ENCODE measurements at places on chromosomes 5 and 9.

DNA sequence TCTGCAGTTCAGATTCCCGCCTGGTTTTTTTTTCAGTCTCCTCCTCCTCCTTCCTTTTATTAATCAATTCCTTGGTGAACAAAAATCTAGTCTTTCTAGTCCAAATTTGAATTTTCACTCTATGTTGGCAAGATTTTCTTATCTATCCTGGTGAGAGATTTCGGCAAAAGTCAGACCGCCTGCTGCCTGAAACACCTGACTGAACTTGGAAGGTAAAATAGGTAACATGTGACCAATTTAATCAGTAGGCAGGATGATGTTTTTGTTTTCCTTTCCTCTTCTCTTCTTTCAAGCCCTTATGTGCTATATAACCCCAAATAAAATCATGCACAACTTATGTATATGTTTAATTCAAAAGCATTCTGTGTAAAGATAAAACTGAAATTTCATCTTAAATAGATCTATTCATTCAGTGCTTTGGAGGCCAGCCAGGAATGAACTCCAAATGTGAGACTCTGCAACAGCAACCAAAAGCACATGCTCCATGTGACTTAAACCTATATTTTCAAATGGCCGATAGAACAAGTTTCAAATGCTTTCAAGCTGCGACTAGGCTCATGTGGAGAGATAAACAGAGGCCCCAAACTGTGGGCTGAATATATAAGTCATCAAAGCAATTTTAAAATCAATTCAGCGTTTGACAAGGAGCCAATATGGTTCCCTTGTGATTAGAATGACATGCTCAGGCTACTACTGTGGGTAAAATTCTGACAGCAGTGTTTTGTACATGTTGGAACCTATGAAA lies 100.4 kb upstream of the SEMA6A start:
- DNase-seq, result no peak

DNA sequence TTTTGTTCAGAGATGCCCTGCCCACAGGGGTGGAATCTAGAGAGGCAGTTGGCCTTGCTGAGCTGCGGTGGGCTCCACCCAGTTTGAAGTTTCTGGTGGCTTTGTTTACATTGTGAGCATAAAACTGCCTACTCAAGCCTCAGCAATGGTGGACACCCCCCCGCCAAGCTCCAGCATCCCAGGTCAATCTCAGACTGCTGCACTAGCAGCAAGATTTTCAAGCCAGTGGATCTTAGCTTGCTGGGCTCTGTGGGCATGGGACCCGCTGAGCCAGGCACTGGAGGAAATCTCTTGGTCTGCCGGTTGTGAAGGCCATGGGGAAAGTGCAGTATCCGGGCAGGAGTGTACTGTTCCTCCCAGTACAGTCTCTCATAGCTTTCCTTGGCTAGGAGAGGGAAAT lies 55.5 kb downstream of the MINAR2 start:
- DNase-seq, result no peak

DNA sequence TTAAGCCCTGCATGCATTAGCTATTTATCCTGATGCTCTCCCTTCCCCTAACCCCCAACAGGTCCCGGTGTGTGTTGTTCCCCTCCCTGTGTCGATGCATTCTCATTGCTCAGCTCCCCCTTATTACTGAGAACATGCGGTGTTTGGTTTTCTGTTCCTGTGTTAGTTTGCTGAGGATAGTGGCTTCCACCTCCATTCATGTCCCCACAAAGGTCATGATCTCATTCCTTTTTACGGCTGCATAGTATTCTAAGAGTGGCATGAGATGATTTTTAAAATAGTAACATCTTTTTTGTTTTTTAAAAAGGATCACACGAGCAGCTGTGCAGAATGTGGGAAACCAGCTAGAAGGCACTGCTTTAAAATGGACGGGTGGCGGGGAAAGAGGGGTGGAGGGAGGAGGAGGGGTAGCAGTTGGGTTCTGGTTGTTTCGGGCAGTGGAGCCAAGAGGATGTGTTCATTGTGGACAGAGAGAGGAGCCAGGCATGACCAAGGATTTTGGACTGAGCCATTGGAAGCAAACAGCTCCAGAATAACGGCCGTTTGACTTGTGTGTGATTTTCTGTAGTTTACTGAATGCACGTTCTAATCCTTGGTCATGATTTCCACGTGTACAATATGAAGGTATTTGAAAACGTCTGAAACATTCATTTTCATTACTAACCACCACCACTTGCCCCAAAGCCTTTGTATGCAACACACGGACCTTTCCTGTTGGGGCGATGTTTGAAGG lies 1.7 kb upstream of the TENT4A start:
- DNase-seq, result no peak

- no peak for DNase-seq
Observed at GRCh38 chr5:51377151-51378060, 5.8 kb upstream of the ISL1 start.

DNA sequence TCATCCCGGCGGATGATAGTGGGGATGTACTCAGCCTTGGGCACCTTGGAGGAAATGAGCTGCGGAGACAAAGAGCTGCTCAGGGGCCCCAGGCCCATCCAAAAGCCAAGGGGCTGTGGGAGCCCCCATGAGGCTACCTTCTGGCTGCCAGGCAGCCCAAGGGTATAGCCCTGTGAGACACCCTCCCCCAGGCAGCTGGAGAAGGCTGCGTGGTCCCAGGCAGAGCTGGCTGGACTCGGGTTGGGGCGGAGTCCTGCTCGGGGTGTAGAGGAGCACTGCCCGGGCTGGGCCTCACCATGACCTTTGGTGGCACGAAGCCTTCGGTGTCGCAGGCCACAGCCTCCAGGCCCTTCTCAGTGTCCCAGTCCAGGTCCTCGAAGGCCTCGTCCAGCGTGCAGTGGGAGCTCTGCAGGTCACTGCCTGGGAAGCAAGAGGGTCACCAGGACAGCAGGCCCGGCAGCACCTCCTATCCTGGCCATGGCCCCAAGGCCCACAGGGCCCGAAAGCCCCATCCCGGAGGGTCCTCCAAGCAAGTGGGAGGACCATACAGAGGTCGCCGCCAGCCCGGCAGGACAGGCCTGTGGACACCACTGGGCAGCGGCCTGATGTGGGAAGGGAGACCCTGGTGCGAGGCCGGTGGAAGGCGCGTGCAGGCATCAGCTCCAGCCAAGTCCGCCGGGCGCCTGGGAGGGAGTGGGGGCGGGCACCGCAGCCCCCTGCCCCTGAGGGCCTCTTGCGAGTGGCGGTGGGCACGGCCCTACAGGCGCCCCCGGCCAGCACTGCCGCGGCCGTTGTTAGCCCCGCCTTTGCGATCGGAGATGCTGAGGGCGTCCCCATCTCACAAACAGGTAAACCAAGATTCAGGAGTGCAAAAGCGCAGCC lies 6.1 kb downstream of the NSMF start:
- DNase-seq, result peak; percentile 20

GRCh38 chr5:133928587-133929393 lies 39.6 kb downstream of the C5orf15 start:
- no peak for DNase-seq

DNA sequence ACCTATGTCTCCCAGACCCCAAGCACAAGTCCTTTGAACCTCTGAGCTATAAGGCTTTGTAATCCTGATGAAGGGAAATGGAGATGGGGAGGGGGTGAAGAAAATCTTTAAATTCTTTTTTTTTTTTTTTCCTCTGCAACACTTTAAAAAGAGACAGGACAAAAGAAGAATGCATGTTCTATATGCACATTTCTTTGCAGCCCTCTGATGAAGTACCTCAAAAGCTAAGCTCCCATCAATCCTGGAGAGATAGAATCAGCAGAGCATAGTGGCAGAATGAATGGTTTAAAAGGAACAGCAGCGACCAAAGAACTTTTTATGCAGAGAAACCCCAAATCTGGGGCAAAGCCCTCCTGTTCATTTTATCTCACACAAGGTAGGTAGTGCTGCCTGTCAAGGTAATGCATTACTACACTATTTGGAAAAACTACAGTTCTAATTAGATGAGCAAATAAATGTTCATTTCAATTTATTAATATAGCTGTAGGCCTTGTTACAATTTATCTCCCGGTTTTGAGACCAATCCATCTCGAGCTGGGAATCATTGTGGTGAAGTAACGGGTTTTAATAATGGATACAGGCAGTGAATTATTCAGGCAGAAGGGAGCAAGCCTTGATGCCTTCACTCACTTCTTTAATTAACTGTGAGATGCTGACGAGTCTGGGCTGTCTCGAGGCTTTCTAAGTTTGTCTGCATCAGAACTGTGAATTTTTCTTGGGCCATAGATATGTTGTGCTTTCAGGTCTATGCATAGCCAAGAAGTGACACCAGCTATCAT lies 173.5 kb upstream of the ZNF608 start:
- no peak for DNase-seq

DNA sequence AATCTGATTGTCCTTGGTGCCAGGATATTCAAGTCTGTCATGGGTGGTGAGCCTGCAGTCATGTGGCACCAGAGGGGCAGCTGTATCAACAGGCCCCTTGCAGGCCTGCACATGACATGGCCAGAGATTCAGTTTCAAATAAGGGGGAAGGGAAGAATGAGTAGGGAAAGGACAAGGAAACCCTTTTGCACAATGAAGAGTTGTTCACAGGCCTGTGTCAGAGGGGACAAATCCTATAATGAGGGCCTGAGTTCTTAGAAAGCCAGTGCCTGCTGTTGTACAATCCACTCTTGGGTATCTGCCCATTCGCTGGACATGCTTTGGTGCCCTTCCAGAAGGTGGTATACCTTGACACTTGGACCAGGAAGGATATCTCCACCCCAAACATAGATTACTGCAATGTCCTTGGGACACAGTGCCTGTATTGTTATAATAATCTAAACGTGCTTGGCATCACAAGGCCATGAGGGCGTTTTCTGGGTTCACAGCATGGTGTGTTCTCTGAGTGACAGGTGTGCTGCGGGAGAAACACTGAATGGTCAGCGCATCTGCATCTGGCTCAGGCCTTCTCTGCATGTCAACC lies 1.9 kb upstream of the TMEM171 start:
- no peak for DNase-seq

- DNase-seq, result no peak
Observed at GRCh38 chr5:54645882-54646355, 128.4 kb downstream of the SNX18 start.

DNA sequence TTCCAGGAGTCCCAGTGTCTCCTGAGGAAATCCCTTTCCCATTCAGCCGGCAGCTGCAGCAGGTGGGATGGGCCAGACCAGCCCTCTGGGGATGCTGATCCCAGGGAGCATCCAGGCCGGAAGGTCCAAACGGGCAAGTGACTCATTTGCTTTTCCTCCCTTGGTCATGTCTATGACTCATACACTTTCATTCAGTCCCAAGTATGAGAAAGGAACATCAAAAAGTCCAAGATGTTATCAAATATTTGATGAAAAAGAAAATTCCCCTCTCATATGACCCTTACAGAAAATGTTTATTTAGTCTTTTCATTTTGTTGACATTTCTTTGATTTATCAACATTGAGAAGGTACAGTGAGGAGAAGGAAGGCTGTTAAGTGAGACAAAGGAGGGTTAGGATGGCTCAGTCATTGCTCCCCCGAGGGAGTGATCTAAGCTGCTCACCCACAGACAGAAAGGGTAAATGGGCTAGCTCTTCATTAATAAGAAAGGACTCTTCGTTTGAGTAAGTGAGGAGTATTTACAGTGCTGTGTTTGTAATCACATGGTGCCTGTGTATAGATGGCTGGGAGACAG lies 117.6 kb upstream of the ANKRD55 start:
- no peak for DNase-seq

GRCh38 chr9:130672466-130672865 lies 8.1 kb downstream of the PRDM12 start:
- no peak for DNase-seq

DNA sequence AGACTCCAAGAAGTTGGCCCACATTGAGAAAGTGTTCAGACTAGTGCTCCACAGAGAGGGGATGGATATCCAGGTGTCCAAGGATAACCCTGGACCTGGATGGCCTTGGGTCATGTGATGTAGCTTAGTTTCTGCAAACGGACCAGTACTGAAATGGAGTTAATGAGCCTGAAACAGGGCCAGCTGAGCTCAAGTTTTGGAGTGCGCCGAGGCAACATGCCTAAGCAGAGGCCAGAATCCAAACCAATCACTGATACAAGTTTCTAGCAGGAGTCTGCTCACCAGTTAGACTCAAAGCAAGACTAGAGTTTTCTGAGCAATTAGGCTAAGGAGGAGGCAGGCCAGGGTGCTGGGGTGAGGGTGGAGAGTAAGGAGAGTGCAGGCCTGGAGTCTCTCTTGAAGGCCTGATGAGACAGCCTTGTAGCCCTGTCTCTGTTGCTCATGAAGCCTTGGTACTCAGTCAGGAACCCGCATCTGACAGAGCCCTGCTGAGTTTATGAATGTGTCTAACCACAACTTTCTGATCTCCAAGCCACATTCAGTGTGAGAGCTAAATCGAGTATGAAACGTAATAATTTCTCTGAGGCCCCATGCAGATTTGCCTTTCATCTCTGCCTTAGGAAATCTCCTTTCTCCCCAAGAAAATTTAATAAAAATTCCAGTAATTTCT lies 68.9 kb upstream of the EQTN start:
- peak; percentile 73 for DNase-seq

DNA sequence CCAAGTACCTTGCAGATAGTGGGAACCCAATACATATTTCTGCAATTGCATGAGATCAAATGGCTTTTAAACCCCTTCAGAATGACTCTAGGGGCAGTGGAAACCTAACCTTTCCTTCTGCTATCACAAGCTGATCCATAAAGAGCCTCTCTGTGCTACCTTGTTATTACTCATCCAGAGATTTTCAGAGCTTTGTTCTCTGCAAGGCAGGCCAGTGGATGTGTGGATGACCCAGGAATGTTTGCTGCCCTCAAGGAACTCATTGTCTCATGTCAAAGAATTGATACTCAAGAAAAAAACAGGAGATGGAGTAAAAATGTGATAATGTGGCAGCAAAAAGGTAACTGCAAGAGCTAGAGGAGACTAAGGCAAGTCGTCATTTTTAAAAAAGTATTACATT lies 164.1 kb downstream of the HMHB1 start:
- no peak for DNase-seq

GRCh38 chr9:85541876-85542275 lies 199.9 kb downstream of the AGTPBP1 start:
- no peak for DNase-seq

DNA sequence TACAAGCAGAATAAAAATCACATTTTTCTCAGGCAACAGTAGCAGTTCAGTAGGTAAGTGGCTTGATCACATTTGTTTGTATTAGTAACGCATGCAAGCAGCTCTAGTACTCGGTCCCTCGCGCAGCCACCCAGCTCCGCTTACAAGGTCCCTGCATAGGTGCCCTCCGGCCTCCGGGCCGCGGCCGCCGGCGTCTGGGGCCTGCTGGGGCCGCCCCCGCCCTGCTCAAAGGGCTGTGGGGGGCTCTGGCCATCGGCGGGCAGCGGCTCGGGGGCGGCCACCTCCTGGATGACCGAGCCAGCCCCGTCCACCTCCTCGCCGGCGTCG lies 50.2 kb upstream of the UBAC1 start:
- DNase-seq, result no peak

- DNase-seq, result no peak
Observed at GRCh38 chr5:175867587-175868347, 3.6 kb upstream of the CPLX2 start.

- no peak for DNase-seq
Observed at GRCh38 chr5:140147460-140147859, 21.7 kb downstream of the IGIP start.

- no peak for DNase-seq
Observed at GRCh38 chr5:135194573-135195269, 160.7 kb upstream of the PITX1 start.

Measured in activated naive CD4-positive, alpha-beta T cell treated with anti-CD3 and anti-CD28 coated beads, Interleukin-2, amount 10 ng/mL, durations not matched to agents 7 days and 5 days (primary cell).